T-helper 2 cell (primary cell): ENCODE measurements at places on chromosomes 7 and 10.

DNA sequence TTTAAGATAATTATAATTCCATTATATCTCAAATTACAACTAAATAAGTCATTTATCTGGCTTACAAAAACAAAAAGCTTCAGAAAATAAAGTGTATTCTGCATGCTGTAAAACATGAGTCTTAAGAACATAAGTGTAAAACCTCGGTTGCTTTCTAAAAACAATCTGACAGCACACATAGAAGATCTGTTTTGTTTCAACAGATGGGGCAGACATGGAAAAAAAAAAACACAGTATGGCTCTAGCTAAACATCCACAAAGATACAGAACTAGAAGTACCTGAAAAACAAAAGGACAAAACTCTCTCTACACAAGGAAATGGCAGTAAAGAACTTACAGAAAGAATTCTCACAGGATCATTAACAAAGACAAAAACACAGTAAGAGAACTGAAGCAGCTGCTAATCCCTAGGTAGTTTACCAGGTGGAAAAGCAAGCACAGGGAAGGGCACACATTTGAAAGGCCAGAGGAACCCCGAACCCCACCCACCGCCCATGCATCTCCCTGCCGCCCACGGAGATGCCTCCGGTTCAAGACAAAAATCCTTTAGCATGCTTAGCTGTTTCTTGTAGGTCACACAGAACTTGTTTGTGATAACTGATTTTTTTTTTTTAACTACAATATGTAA is 42.5 kb downstream of the DLD start:
- DNase-seq = no peak

- no peak for DNase-seq
These were observed 225.0 kb downstream of the CALN1 start for GRCh38 chr7:72187179-72187578.

- no peak for DNase-seq
These were observed 38.5 kb upstream of the ITPRID1 start for GRCh38 chr7:31475368-31475767.

DNA sequence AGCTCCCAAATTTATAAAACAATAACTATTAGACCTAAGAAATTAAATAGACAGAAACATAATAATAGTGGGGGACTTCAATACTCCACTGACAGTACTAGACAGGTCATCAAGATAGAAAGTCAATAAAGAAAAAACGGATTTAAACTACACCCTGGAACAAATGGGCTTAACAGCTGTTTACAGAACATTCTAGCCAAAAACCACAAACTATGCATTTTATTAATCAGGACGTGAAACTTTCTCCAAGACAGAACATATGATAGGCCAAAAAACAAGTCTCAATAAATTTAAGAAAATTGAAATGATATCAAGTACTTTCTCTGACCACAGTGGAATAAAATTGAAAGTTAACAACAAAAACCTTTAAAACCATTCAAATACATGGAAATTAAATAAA is 46.4 kb downstream of the ZNF680 start:
- no peak for DNase-seq

GRCh38 chr10:17003151-17003550 is 126.5 kb downstream of the CUBN start:
- DNase-seq = peak; percentile 38

- DNase-seq = no peak
These were observed 68.9 kb downstream of the PHTF2 start for GRCh38 chr7:77867537-77867865.

DNA sequence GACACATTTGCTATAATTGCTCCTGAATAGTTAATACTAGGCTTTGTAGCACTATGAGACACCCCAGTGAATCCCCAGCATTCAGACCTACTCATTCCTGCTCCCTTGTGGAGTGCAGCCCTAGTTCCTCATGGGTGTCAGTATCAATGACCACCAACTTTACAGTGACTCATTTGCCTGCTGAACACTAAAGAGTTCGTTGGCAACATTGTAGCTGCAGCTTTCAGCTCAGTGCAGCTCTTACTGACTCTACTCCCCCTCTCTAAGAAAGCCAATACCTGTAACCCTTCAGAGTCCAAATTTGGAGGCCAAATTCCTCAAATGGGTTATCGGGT is 127.1 kb upstream of the MTPN start:
- no peak for DNase-seq
